ENCODE measurements at places on chromosomes 7 and 10. TPM values are rescaled to one million over a fixed set of nuclear protein-coding genes. Genes with fewer than 3 reads are reported as not detected.

The NRCAM gene
- polyA plus RNA-seq: 0.06 TPM

The OR2A42 gene
- polyA plus RNA-seq: 0.03 TPM

The DPP6 gene
- 0.22 TPM for polyA plus RNA-seq

The PRSS1 gene
- 1.4 TPM for polyA plus RNA-seq

GRCh38 chr7:111175908-111176441, 85.0 kb downstream of the LRRN3 start:
- DNase-seq: no peak

DNA sequence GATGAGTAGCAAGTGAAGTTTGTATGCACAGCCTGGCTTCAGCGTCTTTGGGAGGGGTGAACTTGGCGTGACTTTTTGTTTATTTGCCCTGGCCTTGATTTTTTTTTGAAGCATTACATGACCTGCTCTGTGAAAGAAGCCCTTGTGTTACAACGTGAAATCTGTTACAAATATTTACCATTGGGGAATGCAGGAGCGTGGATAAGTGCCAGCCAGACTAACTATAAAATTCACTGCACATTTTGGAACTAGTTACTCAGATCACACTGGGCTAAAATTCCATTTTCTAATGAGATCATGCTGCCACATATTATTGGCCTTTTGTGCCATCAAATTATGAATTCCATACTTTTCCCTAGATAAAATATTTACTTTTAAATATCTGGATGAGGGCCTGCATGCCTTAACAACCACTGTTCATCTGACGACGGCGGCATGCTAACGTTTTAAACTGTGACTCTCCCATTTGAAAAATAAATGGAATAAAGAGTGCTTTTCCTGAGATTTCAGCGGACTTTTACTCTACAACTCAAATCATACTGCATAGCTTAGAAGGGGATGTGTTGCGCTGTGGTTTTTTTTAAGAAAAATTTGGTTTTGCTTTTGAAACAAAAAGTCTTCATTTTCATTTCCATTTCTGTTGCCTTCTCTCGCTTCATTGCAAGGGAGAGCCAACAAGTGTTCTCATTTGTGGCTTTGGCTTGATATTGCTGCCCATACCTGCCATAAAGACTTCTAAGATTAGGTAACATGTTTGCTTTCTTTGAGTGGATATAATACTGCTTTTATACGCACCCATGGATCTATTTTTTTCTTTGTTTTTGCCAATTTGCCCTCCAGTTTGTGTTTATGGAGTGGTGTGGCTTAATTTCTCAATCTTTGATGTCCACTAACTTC, 352.2 kb downstream of the TFEC start:
- no peak for DNase-seq

GRCh38 chr7:44988701-44989100, 9.9 kb upstream of the MYO1G start:
- no peak for DNase-seq

DNA sequence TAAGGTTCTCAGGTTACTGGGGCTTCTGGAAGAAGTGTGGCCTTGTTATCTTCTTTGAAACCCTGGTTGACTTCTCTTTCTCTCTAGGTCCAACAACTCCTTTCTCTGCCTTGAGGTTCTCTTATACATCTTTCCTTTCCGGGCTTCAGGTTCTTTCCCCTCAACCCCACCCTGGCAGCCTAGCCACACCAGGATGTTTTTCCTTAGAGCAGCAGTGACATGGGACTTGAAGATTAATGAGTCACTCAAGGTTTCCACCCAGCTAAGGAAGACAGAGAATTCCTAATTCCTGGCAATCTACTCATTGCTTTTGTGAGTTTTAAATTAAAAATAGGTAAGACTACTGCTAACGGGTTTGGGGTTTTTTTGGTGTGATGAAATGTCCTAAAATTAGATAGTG, 121.8 kb upstream of the HPS1 start:
- DNase-seq: no peak

DNA sequence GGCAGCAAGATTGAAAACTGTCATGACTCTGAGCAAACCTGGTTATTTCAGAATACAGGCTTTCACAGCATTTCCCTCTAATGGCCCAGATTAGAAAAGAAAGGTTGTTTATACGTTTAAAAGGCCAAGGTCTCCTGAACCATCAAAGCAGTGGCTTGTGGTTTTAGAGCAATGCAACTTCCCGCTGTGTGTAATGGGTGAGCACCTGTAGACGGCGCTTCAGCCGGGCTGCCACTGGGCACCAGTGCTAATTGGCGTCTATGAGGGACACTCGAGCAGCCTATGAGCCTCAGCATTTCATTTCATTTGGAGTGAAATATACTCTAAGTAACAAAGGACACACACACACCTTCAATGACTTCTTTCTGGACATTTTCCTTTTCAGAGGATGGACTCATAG, 671.0 kb upstream of the FZD8 start:
- DNase-seq: no peak

- DNase-seq: no peak
Measured at GRCh38 chr10:129742742-129743550, 221.1 kb downstream of the EBF3 start.

GRCh38 chr7:99054781-99055180, 89.1 kb downstream of the SMURF1 start:
- DNase-seq: no peak

GRCh38 chr10:119406601-119407253, 135.8 kb downstream of the RGS10 start:
- no peak for DNase-seq

- no peak for DNase-seq
Measured at GRCh38 chr7:106012935-106013439, 49.9 kb downstream of the CDHR3 start.

DNA sequence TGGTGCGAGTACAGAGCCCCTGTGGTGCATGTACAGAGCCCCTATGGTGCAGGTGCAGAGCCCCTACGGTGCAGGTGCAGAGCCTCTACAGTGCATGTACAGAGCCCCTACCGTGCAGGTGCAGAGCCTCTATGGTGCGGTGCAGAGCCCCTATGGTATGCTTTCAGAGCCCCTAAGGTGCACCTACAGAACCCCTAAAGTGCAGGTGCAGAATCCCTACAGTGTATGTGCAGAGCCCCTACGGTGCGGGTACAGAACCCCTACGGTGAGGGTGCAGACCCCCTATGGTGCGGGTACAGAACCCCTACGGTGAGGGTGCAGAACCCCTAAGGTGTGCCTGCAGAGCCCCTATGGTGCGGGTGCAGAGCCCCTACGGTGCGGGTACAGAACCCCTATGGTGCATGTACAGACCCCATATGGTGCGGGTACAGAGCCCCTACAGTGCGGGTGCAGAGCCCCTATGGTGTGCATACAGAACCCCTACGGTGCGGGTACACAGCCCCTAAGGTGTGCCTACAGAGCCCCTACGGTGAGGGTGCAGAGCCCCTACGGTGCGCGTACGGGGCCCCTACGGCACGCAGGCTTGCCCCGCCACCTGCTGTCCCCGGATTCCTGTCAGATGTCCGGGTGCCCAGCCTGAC, 53.5 kb downstream of the MGMT start:
- peak; percentile 28 for DNase-seq

Data from psoas muscle (tissue), 8 donors.